ENCODE measurements at places on chromosomes 4 and X.

- DNase-seq: no peak
Observed at GRCh38 chr4:36420111-36420679, 138.8 kb downstream of the DTHD1 start.

GRCh38 chr4:184250795-184251669 lies 33.4 kb upstream of the ENPP6 start:
- peak; percentile 77 for DNase-seq

DNA sequence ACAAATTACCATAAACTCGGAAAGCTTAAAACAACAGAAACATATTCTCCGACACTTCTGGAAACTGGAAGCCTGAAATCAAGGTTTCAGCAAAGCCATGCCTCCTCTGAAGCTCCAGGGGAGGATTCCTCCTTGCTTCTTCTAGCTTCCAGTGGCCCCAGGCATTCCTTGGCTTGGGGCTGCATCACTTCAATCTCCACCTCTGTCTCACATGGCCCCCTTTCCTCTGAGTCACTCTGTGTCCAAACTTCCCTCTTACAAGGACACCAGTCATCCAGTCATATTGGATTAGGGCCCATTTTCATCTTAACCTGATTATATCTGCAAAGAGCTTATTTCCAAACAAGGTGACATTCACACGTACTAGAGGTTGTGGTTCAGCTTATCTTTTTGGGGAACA lies 17.3 kb downstream of the PARM1 start:
- DNase-seq: no peak

- no peak for DNase-seq
Observed at GRCh38 chr4:149747646-149748045, 68.0 kb downstream of the IQCM start.

GRCh38 chrX:149374751-149375150 lies 130.4 kb downstream of the IDS start:
- DNase-seq: no peak

DNA sequence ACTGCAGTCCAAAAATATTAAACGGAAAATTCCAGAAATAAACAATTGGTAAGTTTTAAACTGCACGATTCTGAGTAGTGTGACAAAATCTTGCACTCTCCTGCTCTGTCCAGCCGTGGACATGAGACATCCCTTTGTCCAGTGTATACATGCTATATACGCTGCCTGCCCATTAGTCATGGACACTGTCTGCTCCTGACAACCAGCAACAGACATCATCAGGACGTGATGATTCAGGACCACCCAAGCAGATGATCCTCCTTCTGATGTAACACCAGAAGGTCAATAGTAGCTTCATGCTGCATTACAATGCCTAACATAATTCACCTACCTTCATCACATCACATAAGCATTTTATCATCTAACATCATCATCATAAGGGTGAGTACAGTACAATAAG lies 36.3 kb downstream of the ATRX start:
- DNase-seq: no peak

DNA sequence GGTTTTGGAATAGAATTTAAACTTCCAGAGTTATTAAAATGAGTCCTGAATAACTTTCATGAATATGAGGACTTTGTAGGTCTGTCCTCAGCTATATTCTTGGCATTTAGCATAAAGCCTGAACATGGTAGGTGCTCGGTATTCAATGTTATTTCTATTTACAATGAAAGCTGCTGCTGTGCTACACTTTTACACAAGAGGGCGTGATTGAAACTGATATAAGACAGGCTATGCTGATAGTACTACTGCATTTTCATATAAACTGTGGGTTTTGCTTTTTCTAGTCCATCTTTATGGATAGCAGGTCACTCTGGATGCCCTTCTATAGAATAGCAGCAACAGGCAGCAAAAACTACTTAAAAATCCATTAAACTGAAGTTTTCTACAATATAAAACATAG lies 12.3 kb upstream of the GNPDA2 start:
- DNase-seq: peak; percentile 40

- no peak for DNase-seq
Observed at GRCh38 chr4:40737879-40738278, 11.9 kb upstream of the NSUN7 start.

DNA sequence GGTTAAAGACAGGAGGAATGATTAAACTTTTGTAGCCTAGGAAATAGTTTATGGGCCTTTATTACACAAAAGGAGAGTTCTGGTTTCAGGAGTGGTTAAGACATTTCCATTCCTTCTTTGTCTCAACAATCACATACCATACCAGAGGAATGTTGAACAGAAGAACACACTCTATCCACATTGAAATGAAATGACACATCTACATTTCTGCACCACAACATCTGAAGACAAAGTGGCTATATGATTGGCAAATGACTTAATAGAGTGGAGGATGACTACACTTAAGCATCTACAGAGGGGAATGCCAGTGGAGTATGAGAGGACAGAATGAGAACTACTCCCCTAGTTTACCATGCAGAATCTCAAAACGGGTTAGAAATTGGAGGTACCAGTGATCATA lies 8.0 kb downstream of the CYP2U1 start:
- no peak for DNase-seq

DNA sequence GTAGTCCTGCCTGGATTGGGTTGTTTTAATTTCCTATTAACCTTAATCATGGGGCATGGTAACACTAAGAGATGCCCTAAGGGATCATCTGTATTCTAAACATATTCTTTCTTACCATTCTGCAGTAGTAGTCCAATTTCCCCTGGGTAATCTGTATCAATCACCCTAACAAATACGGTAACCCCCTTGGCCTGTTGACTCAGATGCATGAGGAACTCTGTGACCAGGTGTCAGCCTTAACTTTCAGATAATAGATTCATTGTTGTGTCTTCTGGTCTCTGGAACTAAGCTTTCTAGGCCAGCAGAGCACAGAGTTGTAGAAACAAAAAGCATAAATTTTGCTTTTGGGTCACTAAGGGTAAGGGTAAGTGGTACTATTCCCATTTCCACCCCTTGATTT lies 13.1 kb upstream of the BANK1 start:
- DNase-seq: no peak

DNA sequence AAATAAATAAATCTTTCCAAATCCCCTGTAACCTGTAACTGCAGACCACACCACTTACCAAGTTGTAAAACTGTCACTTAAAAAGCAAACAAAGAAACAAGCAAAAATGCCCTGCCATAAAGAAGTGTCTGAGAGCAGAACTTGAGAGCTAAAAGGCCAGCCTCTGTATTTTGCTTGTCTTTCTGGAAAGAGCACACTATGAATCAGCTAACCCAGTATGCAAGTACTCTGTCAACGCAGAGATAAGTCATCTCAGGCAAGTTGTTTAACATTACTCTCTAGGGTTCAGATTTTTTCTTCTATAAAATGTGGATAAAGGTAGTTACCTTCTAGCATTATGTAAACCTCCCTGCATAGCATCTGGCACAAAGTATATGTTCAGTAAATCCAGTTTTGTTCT lies 134.8 kb downstream of the HS3ST1 start:
- DNase-seq: no peak

DNA sequence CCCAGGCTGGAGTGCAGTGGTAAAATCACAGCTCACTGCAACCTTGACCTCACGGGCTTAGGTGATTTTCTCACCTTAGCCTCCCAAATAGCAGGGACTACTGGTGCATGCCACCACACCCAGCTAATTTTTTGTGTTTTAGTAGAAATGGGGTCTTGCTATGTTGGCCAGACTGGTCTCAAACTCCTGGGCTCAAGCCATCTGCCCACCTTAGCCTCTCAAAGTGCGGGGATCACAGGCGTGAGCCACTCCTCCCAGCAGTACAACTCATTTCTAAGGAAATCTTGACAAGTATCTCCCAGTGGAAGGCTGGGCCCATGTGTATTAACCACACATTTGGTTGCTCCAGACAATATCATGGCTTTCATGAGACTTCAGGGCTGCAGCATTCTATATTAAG lies 20.4 kb upstream of the PDLIM5 start:
- DNase-seq: no peak

DNA sequence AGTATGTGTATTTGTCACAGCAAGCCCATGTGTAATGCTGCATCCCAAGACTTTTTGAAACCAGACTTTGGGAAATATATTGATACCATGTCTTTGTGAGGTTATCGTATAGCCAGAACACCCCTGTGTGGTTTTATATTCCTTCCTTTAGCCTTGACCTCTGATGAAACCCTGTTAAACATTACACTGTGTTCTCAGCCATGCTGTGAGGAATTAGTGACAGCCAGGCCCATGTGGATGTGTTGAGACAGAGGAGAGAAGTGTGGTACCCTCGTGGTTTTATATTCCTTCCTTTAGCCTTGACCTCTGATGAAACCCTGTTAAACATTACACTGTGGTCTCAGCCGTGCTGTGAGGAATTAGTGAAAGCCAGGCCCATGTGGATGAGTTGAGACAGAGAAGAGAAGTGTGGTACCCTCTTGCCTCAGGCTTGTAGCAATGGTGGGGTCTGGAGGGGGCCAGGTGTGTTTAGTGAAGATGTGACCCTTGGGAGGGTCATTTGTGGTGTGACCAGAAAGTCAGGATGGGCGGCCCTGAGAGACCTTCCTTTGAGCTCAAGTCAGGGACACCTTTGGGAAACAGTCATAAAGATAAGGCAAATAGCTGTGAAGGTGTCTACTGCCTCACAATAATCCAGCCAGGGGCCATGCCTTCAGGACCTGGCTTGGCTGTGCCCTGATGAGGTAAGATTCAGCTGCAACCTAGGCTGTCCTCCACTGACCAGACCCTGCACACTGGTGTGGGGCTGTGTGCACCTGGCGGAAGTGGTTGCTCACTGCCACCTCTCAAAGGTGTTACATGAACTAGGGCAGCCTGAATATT lies 110.0 kb downstream of the IRF2 start:
- DNase-seq: peak; percentile 82

- no peak for DNase-seq
Observed at GRCh38 chr4:76723924-76724323, 174.0 kb downstream of the SOWAHB start.

DNA sequence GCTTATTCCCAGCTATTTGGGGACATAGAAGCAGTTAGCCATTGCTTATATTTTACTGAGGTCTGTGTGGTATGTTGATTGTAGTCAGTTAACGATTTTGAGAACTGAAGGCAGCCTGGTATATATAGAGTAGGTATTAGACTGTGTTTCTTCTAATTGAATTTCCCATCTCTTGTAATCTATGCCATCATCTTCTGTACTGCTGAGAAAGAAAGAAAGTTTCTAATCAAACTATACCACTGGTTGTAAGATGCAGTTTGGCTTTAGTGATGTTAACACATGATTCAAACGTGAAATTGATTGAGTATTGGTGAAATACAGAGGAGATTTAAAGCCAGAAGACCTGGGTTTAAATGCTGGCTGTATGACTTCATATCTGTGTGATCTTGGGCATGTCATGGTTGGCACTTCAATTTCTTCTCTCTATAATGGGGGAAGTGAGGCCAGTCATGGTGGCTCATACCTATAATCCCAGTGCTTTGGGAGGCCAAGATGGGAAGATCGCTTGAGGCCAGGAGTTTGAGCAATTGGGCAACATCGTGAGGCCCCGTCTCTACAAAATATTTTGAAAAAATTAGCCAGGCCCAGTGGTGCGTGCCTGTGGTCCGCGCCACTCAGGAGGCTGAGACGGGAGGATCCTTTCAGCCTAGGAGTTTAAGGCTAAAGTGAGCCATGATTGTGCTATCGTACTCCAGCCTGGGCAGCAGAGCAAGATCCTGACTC lies 11.6 kb downstream of the HTT start:
- DNase-seq: no peak

DNA sequence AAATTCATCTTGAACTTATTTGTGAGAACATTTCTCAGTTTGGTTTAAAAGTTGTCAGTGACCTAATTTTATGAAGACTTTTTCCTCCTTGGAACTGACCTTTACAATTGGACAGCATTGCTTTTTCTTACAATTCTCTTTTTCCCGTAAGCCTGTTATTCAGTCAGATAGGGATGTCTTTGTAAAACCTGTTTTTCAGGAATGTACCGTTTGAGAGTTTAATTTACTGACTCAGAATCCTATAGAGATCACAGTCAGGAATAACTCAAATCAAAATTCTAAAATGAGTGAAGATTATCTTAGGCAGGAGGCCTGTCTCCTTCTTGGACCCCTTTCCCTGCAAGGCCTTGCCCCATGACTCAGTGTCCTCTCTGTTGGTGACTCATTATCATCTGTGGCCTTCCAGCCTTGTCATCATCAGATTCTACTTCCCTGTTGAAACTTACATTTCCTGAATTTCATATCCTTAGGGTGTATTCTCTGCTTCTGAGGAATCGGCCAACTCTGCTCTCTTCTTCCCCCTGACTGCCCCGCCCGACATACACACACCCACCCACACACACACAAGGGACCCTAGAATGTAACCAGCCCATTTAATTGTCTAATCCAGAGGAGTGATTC lies 99.8 kb downstream of the ARHGAP10 start:
- no peak for DNase-seq

DNA sequence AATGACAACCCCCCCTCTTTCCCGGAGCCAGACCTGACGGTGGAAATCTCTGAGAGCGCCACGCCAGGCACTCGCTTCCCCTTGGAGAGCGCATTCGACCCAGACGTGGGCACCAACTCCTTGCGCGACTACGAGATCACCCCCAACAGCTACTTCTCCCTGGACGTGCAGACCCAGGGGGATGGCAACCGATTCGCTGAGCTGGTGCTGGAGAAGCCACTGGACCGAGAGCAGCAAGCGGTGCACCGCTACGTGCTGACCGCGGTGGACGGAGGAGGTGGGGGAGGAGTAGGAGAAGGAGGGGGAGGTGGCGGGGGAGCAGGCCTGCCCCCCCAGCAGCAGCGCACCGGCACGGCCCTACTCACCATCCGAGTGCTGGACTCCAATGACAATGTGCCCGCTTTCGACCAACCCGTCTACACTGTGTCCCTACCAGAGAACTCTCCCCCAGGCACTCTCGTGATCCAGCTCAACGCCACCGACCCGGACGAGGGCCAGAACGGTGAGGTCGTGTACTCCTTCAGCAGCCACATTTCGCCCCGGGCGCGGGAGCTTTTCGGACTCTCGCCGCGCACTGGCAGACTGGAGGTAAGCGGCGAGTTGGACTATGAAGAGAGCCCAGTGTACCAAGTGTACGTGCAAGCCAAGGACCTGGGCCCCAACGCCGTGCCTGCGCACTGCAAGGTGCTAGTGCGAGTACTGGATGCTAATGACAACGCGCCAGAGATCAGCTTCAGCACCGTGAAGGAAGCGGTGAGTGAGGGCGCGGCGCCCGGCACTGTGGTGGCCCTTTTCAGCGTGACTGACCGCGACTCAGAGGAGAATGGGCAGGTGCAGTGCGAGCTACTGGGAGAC lies 1.6 kb downstream of the PCDH10 start:
- DNase-seq: no peak

GRCh38 chrX:86002076-86002896 lies 45.1 kb downstream of the CHM start:
- DNase-seq: no peak

GRCh38 chr4:64146030-64146429 lies 263.2 kb downstream of the TECRL start:
- no peak for DNase-seq

- no peak for DNase-seq
Observed at GRCh38 chrX:24133312-24133711, 16.2 kb upstream of the ZFX start.

GRCh38 chr4:55500072-55500471 lies 46.6 kb downstream of the CLOCK start:
- no peak for DNase-seq
